ENCODE measurements at places on chromosomes 1 and 21.
A peak's percentile ranks its signal among the peaks of the same experiment; 100 is the strongest.

DNA sequence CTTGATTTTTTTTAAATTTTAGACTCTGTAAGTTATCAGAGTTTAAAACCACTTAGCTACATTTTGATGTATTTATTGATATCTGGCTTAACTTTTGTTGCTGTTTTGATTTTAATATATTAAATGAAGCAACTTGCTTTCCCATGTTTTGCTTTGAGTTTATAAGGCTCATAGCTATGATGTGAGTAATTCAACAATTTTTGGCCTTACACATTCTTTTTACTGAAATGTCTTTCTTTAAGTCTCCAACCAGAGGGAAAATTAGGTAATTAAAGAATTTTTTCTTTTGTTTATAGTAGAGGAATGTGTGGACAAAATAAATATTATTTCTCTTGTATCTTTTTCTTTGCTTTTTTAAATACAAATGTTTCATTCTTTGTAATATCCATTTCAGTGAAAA, 258.3 kb upstream of the ADAMTS5 start:
- DNase-seq: no peak

- no peak for DNase-seq
Measured at GRCh38 chr1:242784807-242785206, 260.3 kb upstream of the PLD5 start.

DNA sequence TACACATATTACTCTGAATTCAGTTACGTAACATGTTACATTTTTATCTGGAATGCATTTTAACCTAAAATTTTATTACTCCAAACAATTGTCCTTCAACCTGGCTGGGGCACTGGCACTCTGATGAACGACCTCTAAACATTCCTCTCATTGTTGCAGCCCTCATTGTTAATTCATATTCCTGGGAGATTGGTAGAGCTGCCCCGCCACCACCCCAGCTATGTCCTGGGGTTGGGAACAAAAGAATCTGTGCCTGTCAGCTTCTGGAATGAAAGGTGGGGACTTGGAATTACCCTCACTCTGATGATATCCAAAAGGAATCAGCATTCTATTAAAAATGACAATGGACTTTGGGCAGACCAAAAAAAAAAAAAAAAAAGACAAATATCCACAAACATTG, 38.0 kb upstream of the DESI2 start:
- DNase-seq: no peak

- DNase-seq: no peak
Measured at GRCh38 chr21:34205811-34206571, 132.6 kb downstream of the MRPS6 start.

GRCh38 chr1:207412845-207413244, 41.3 kb upstream of the CR2 start:
- no peak for DNase-seq

- no peak for DNase-seq
Measured at GRCh38 chr1:77991638-77992037, 12.8 kb upstream of the FUBP1 start.

- DNase-seq: no peak
Measured at GRCh38 chr1:24691051-24691450, 47.9 kb downstream of the SRRM1 start.

- DNase-seq: no peak
Measured at GRCh38 chr1:202968895-202969295, 1.8 kb upstream of the CYB5R1 start.

DNA sequence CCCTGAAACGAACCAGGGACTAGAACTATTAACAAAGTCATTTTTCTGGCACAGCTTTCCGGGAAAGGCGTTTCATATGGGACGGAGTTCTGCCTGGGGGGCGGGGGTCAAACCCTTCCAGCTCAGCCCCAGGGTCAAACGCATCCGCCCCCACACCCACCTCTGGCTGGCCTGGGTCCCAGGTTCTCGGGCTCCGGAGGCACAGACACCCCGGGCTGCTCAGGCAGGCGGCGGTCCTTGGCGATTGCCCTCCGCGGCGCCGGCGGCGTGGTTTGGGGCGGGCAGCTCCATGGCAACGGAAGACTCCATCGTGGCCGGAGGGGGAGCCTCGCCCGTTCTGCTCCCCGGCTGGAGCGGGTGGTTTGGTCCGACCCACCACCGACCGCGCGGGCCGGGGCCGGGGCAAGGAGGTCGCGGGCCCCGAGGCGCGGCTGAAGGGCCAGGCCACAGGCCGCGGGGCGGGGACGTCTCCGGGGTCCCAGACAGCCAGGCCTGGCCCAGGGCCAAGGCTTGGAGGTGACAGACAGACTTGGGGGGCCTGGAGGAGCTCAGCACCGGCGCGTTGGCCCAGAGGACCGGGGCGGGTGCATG, at the start of gene CFAP74:
TSS of gene CFAP74 (minus strand) at position 246 of the 591 bp plus-strand sequence. CDS start 12,830 bp downstream, outside the sequence.
- peak; percentile 89 for DNase-seq

GRCh38 chr1:2237773-2238172, 9.7 kb downstream of the SKI start:
- no peak for DNase-seq

DNA sequence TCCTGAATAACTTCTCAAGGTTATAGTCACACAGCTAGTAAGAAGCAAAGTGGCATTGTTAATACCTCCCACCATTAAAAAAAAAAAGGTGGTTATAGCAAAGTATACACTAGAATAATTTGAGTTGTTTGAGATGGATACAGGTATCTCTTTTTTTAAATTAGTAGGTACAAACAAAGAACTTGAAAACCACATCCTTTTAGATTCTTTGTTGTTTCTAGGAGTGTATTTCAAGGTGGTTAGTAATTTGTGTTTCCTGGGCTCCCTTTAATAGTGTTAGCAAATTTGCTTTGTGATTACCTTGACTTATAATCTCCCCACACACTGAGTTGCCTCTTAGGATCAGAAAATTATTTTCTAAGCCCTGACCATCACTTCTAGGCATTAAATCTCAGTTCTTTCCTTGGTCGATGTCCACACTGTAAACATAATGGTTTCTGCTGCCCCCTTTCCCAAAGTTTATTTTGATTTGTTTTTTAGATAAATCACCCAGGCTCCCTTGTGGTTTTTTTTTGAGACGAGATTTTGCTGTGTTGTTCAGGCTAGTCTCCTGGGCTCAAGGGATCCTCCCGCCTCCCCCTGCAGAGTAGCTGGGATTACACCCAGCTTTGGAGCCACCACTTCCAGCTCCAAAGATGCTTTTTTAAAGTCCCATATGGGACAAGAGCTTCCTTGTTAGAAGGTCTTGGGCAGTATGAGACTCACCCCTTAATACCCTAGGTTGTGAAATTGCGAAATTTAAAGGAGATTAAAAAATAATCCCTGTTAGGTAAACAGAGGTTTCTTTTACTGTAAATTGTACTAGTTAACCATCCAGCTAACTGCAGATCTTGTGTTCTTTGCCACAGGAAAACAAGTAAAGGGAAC, 6.2 kb downstream of the AKIRIN1 start:
- DNase-seq: no peak

DNA sequence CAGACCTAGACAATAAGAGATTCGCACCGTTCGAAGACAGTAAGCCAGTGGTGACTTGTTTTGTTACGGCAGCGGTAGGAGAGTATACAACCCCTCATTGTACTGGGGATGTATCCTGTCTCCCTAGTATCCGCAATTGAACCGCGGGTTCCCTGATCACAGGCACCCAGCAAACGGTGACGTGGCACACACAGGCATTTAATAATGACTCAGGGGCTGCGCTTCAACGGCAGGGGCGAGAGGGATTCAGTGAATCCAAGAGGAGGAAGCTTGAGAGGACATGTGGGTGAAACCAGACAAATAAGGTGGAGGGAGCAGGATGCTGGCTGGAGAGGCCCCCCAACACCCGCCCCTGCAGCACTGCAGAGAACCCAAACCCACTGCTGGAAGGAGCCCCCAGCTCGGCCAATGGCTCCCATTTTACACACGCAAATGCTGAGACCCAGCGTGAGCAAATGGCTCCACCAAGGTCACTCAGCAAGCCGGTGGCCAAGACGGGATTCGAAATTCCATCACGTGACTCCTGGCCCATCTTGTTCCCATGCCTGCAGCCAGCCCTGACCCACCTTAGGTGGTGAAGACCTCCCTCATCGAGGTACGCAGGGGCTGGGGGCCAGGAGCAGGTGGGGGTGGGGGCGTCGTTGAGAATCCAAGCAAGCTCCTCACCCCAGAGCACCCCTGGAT, 149.9 kb downstream of the SYF2 start:
- no peak for DNase-seq

- DNase-seq: no peak
Measured at GRCh38 chr1:208025031-208025430, 114.1 kb upstream of the CD34 start.

- no peak for DNase-seq
Measured at GRCh38 chr1:159868766-159869165, 6.3 kb upstream of the VSIG8 start.

DNA sequence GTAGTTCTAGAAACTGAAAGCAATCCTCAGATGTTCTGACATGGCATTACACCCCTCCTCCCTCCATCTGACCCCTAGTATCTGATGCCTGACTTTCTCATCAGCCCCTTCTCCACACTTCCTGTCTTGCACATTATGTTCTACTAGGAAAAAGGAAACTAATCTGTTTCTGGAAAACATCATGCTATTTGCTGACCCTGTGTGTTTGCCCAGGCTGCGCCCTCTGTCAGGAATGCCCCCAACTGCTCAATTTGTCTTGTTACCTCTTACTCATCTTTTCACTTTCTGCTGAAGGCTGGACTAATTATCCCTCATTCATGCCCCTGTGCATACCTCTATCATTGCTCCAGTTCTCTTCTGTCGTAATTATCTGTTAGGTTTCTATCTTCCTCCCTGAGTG, 37.5 kb upstream of the DAB1 start:
- no peak for DNase-seq

DNA sequence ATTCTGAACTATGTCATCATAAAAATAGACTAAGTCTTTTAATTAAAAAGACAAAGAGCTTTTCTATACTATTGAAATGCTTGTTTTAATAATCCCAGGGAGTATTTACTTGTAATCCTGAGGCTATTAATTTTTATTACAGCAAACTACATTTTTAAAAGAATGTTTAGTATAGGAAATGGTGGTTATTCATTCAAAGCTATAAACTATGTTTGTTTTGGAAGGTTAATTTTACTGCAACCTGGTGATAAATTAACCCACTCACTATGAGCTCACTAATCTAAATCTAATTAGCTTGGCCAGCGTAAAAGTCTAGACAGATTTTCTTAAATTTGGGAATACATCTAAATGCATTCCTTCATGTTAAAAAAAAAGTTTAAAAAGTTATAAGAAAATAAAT, 13.8 kb upstream of the EYA3 start:
- DNase-seq: no peak

DNA sequence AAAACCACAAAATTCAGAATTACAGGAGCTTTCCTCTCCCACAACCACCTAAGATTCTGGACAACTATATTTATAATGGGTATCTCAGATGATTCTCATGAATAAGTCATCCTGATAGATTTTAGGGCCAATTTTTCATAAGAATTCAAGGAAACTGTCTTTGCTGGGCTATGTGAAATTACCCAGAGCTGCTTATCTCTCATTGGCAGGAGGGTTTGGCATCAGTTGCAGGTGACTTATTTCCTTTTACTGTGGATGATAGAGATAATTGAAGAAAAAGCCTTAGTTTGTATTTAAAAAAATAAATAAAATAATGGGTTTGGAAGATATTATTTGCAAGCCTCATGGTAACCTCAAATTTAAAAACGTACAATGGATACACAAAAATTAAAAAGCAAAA, 38.2 kb upstream of the WDR26 start:
- DNase-seq: no peak

GRCh38 chr1:245045087-245045881, 109.5 kb upstream of the KIF26B start:
- no peak for DNase-seq

GRCh38 chr1:219173758-219174459, at the start of gene LYPLAL1:
TSS of gene LYPLAL1 (plus strand) at chr1:219173878. CDS start at chr1:219173891, 13 bp downstream.
- DNase-seq: peak; percentile 90

GRCh38 chr1:101798417-101798816, 198.3 kb downstream of the OLFM3 start:
- DNase-seq: no peak

DNA sequence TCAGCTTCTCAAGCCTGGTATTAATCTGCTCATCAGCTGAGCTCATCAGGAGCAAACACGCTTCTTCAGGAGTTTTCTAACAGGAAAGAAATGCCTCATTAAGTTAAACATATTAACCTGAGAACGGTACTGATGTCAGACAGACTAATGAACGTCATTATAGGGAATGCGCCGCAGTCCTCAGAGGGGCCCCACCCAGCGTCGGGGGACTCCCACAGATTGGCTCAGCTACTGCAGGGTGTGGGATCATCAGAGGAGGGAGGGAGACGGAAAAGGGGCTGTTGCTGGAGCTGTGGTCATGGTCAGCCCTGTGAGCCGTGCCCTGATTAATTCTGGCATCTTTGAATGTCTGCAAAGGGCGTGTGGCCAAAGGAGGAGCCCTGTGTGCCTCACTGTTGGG, 348.5 kb downstream of the PTPRU start:
- no peak for DNase-seq

DNA sequence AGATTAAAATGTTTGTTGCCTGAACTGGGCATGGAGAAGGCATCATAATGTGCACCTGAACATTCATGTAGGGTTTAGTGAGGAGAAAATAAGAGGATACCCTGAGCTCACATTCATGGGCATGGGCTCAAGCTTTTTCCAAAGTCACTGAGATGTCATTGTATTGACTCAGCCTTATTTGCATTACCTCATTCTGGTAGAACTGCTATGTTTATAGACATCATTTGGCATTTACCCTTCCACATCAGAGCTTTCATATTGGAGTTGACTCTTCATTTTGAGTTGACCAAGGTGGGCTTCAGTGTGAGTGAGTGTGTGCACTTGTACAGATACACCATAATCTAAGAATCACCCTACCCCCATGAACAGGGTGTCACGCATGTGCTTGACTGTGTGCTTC, 143.2 kb downstream of the PBX1 start:
- no peak for DNase-seq

GRCh38 chr1:34781844-34782391, 904 bp downstream of the GJB3 start:
- no peak for DNase-seq

- DNase-seq: no peak
Measured at GRCh38 chr1:8370905-8371315, 53.0 kb downstream of the SLC45A1 start.

GRCh38 chr1:151570819-151571218, 30.7 kb downstream of the TUFT1 start:
- no peak for DNase-seq

DNA sequence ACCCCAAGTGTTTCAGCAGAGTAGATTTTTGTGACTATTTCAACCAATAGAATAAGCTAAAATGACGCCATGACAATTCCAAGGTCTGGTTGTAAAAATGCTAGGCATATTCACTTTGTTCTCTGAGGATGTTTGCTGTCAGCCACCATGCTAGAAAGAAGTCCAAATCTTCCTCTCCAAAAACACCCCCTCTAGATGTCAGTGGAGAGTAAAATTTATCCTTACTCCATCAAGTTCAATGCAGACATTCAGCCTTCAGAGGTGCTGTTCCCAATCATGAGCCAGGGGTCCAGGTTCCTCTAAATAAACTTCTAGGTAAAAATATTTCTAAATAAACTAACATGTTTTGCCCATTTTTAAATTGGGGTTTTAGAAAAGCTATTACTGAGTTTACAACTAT, 395.4 kb upstream of the ADAMTS5 start:
- DNase-seq: no peak

DNA sequence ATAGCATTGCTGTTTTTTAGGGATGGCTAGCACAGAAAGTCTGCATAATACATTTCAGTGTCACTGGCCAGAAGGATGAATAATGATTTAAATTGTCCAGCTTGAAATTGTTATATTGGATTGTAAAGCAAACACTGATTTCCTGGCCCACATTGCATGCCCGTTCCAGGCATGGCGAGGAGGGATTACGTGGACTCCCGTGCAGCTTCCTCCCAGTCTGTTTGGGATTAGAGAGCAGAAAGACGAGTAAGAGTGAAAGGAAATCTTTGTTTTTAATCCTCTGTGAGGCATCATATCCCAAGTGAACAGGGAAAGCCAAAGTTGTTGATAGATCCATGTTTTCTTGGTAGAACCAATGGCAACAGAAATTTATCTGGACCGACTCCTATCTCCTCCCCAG, 8.4 kb downstream of the TRIM58 start:
- no peak for DNase-seq

All from glutamatergic neuron (in vitro differentiated cells).